ENCODE measurements at places on chromosomes 12 and 14.

DNA sequence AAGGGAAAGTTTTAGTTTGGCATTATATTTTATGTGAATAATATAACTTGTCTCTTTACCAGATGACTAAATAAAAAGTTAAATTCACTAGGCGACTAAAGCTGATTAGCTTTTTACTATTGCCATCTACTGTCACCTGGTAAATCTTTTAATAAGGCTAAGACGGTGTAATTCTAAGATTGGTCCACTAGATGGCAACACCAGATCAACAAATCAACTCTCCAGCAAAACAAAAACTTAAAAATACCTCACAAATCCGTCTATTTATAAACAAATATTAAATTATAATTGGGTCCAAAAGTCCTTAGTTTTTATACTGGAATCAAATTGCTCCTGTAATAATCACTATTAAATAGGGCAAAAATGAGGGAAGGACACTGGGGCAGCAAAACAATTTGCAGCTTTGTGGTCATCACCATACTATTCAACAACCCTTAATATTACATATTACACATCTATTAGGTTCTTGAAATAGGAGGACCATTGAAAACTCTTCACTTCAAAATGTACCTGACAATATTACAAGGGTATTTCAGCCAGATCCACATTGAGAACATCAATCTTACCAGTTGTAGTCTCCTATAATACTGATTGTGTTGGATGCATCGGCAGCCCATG is 47.9 kb downstream of the GALC start:
- no peak for DNase-seq

GRCh38 chr12:27571463-27571862 is 47.5 kb downstream of the PPFIBP1 start:
- DNase-seq: no peak

- no peak for DNase-seq
Observed at GRCh38 chr14:88630565-88630964, 67.7 kb downstream of the ZC3H14 start.

GRCh38 chr12:93466625-93467350 is 526 bp upstream of the MRPL42 start:
- DNase-seq: no peak

GRCh38 chr12:124456652-124457152 is 110.7 kb downstream of the NCOR2 start:
- DNase-seq: peak; percentile 37

DNA sequence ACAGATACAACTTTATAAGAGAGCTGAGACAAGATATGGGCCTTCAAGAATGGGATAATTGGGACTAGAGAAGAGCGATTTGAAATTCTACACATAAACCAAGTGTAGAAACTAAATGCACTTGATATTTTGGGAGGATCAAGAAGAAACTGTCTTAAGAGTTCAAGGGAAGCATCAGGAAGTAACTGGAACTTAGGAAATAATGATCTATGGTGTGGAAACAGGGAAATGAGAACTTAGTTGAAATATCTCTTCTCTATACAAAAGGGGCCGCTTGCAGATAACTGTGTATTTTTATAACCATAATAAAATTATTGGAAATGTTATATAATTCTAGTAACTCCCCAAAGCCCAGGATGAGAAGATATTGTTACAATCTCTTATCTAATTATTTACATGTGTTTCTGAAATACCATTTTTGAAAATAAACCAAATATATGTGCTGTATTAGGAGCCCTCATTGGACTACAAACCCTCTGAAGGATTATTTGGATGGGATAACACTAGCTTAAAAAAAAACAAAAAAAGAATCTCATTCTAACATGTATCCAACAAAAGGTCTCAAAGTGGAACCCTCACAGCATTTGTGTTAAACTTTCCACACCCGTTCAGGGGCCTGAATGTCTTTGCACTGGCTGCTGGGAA is 84.7 kb upstream of the FLRT2 start:
- no peak for DNase-seq

DNA sequence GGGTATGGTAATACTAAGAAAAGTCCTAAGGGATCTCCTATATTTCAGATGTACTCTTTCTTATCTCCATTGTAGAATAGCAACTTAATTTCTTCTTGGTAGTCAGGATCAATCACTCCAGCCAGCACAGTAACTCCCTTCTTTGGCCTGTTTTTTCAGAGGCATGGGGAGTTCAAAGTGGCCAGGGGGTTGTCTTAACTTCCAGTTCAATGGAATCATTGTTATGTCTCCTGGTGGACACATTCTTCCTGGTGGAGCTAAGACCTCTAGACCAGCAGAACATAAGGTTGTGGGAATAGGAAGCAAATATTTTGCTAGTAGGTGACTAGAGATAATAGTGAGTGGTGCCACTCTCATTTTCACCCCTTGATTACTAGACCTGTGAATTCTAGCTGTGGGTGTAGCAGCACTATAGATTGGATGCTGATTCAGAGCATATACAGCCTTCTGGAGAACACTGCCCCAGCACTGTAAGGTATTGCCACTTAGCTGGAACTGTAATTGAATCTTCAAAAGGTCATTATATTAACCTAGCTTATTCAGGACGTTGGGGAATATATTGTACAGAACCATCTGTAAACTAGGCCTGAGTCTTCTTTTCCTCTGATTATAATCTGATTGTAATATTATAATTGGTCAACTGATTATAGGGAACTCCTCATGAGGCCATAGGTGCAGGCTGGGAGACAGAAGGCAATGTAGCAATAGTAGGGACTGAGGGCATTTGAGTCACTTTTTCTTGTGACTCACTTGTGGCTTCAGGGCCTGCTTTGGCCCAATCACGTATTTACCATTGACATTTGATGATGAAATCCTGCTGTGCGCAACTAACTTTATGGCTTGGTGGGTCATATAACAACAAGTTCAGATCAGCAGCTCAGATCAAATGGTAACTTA is 60.2 kb upstream of the ATP2B1 start:
- no peak for DNase-seq

DNA sequence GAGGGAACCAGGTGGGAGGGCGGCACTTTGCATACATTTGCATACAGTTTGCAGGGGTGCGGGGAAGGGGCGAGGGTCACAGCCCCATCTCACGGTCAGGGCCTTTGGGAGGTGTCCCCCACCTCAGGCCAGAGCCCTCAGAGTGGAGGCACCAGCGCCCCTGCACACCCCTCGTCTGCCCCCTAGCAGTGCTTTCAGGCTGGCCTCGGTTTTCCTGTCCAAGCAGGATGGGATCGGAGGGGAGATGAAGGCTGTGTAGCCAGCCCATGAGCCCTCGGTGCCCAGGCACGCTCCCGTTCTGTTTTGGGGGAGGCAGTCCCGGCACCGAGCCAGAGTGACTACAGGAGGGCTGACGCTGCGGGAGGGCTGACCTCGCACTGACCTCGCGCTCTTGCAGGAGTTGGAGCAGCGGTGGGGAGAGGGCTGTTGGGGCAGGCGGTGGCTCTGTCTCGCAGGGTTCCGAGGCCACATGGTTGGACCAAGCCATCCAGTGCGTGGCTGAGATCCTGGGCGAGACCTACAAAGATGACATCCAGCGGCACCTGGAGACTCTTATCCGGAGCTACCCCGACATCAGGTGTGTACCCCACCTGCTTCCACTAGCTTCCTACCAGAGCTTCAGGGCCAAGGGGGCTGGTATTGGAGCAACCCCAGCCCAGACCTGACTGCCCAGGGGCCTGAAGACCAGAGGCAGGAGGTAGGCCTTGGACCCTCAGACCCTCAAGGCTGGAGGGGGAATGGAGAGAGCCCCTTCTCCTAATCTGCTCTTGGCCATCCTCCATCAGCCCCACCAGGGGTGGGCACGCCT is 13.6 kb downstream of the EXOC3L4 start:
- DNase-seq: no peak

DNA sequence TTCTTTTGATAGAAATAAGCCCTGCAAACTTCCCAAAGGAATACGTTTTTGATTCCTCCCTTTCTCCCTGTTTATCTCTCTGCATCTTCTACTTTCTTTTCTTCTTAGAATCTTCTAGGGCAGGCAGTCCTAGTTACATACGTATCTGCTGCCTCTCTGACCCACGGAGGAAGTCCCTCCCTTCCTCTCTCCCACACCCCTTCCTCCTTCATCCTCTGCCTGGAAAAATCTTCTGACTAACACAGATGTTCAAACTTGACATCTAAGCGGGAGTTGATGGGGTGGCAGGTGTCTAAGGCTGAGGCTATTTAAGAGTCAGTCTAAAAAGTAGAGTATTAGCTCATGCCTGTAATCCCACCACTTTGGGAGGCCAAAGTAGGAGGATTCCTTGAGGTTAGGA is 88.6 kb downstream of the MAP1LC3B2 start:
- DNase-seq: no peak

DNA sequence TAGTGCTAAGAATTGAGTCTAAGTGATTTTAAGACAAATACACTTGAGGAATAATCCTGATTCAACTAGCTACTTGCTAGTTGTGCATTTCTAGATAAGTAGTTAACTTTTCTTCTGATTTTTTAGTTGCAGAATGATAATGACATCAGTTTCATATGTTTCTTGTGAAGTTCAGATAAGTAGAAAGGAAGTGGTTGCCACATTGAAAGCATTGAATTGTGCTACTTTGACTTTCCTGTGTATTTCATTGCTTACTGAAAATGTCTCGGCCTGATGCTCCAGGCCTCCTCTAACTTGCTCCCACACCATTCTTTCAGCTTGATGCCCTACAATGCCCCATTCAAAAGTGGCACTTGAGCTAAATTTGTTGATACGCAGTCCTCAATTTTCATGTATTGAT is 980.0 kb downstream of the TMTC2 start:
- no peak for DNase-seq

- DNase-seq: no peak
Observed at GRCh38 chr12:68828672-68829068, 20.7 kb downstream of the MDM2 start.

- DNase-seq: no peak
Observed at GRCh38 chr14:77273796-77274195, 2.8 kb upstream of the NGB start.

Measured in stimulated activated CD8-positive, alpha-beta memory T cell treated with anti-CD3 and anti-CD28 coated beads, Interleukin-12 subunit alpha, Interleukin-12 subunit beta, amount 100 ng/mL, for 4 hours (primary cell).